KBM-7 (cell line): ENCODE measurements at places on chromosomes 12 and 14.

- no peak for DNase-seq
Measured at GRCh38 chr12:85552461-85552860, 272.4 kb downstream of the ALX1 start.

- DNase-seq: no peak
Measured at GRCh38 chr14:91358654-91359220, 58.9 kb downstream of the CCDC88C start.

GRCh38 chr14:106530423-106531107 is 1004.2 kb downstream of the TMEM121 start:
- DNase-seq: peak; percentile 15

- DNase-seq: no peak
Measured at GRCh38 chr12:47602949-47603558, 102.8 kb downstream of the RPAP3 start.

GRCh38 chr12:57006809-57007475 is 596 bp upstream of the ZBTB39 start:
- no peak for DNase-seq
